Neural progenitor cell (in vitro differentiated cells): ENCODE measurements at places on chromosomes 16 and 17. TPM values are rescaled to one million over a fixed set of nuclear protein-coding genes. Genes with fewer than 3 reads are reported as not detected.
A peak's percentile ranks its signal among the peaks of the same experiment; 100 is the strongest.

The CCT6B gene
- total RNA-seq, result 3.4 and 5.0 TPM in 2 replicates

The TAF15 gene
- total RNA-seq, result 84.8 and 90.1 TPM in 2 replicates

The ABCA8 gene
- total RNA-seq, result not detected in 2 replicates

The RCVRN gene
- total RNA-seq, result not detected in 2 replicates

The SPNS1 gene
- 11.6 and 31.8 TPM in 2 replicates for total RNA-seq

The SNRNP25 gene
- total RNA-seq, result 43.6 and 49.8 TPM in 2 replicates

The ROGDI gene
- total RNA-seq, result 22.2 and 49.3 TPM in 2 replicates

GRCh38 chr16:81694494-81695280 is 84.4 kb upstream of the PLCG2 start:
- peak; percentile 74 for DNase-seq

DNA sequence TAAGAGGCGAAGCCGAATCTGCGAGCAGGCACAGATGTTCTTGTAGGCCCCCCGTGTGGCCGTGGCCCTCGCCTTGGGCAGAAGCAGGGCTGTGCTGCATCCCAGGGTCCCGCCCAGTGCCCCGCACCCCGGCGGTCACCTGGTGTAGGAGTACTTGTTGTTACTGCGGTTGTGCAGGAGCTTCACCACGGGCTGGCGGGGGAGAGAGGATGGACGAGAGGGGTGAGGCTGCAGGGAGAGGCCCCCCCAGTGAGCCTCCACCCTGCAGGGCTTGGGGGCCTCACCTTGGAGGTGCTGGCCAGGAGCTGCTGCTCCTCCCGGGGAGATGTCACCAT is 11.4 kb downstream of the ASPHD1 start:
- no peak for DNase-seq

- DNase-seq, result no peak
These were observed 674 bp downstream of the ZNF821 start for GRCh38 chr16:71883168-71883848.

DNA sequence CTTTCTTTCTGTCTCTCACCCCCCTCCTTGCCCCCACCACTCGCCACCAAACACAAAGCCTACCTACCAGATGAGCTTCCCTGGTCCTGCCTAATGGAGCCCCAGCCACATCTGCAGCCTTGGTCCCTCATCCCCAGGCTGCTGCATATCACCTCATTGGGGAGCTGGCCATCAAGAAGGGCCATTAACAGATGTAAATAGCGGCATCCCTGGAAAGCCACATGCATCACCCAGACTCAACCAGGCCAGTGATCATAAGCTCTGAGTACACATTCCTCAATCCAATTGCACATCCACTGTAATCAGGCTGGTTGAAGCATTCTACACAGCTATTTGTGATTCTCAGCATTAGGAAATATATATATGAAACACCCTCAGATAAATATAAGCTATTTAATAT is 211.7 kb upstream of the C17orf78 start:
- DNase-seq, result no peak

GRCh38 chr17:73257516-73257915 is 4.2 kb downstream of the CPSF4L start:
- DNase-seq, result no peak

GRCh38 chr16:69741951-69742904 is 12.5 kb downstream of the NOB1 start:
- no peak for DNase-seq

- DNase-seq, result no peak
These were observed 10.3 kb downstream of the MLLT6 start for GRCh38 chr17:38715216-38715943.

DNA sequence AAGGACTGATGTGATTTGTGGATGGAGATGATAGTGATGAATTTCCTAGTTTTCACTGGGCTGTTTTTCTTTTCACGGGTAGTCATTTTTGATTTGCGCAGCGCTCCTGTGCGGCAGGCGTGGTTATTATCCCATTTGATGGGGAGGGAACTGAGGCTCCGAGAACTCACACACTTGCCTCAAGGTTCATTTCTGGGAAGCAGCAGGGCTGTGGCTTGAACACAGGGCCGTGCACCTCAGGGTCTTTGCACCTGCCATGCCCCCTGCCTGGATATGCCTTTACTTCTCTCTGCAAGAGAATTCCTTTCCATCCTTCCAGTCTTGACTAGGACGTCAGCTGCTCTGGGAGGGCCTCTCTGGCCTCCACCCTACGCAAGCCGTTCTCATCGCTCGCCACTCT is 16.3 kb upstream of the WFDC1 start:
- DNase-seq, result no peak

GRCh38 chr16:24800586-24800985 is 45.2 kb upstream of the SLC5A11 start:
- DNase-seq, result no peak

- DNase-seq, result peak; percentile 86
These were observed at the start of gene CUEDC1 for GRCh38 chr17:57955183-57955931. Gene CUEDC1, minus strand, starts transcription at chr17:57955412. Its CDS starts 69,848 bp downstream, at chr17:57885564.

- DNase-seq, result no peak
These were observed 70.2 kb upstream of the NETO2 start for GRCh38 chr16:47213761-47214440.

DNA sequence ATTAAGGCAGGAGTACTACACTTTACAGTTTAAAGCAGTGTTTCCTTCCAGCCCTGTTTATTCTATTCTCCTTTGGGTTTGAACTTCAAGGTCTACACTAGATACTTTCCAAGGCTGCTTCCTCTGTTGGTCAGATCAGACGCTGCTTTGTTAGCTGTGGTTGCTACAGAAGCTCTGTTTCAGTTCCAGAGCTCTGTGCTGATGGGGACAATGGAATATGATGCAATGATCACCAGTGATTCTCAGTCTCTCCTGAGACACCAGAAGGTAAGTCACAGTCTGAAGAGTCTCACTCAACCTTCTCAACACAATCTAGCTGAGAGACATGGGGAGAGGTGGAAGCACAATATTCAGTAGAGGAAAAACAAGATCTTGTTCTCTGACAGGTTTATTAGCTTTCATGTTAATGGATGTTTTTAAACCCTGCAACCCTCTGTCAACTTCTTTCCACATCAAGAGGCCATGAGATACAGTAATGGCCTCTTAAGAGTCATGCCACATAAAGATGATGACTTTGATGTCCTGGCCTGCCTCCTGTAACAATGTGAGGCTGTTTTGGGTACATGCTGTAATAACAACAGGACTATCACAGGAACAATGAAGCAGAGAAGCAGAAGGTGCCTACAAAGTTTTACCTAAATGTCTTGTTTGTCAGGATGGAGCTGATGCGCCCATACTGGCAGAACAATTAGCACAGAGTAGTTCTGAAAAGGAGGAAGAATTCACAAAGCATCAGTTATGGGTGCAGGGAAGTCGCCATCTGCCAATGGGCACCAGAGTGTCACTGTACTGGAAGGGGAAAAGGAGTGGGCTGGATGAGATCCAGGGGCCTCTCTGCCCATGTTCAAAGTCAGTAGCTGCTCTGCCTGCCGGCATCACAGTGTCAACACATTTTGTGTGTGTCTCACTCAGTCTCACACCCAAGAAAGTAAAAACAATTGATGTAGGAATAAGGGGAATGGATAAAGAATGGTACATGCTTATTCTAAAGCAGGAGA is 33.4 kb downstream of the PSME3IP1 start:
- DNase-seq, result no peak

DNA sequence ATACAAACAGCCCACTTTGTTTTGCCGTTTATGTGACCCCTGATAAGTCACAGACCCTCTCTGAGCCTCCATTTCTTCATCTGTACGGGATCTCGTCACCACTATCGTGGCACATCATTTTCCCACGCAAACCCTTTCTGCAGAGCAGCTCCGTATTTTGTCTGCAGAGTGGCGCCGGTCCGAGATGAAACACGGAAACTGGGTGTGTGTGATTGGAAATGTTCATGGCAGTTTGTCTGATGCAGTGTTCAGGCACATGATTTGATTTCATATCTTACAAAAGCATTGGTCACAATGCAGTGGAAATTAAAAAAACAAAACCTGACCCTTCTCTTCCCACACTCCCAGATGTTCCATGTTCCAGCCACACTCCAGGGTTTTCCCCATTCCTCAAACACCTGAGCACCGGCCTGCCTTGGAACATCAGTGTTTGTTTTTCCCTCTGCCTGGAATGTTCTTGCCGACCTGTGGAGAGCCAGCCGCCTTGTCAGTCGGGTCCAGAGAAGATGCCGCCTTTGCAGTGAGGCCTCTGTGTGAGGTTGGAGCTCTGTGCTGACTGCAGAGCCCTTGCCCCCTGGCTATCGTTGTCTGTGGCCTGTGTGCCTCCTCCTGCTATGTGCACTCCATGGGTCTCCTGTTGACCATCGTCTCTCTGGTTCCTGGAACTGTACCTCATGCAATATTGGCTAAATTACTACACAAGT is 39.2 kb downstream of the NT5M start:
- no peak for DNase-seq

- no peak for DNase-seq
These were observed 31.6 kb downstream of the CFDP1 start for GRCh38 chr16:75401691-75402090.

DNA sequence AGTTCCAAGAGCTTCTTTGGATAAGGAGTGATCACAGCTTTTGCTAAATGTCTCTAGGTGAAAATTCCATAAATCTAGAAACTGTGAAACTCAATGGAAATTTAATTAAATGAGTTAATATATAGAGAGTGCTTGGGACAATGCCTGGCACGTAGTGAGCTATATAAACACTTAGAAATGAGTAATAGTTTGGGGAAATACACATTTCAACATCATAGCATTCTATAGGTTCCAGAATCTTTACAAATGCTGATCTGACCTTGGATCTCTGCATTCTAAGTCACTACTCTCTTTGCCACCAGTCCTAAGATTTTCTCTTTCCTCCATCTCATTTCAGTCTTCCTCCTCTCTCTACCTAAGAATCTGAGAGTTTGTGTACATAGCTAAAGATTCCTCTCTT is 175.6 kb downstream of the SOX9 start:
- DNase-seq, result no peak

GRCh38 chr17:66335797-66336196 is 33.4 kb downstream of the PRKCA start:
- DNase-seq, result no peak

- no peak for DNase-seq
These were observed 5.3 kb downstream of the MYCBPAP start for GRCh38 chr17:50513495-50513894.

- no peak for DNase-seq
These were observed 81.2 kb downstream of the ZNF778 start for GRCh38 chr16:89298623-89299225.

- peak; percentile 66 for DNase-seq
These were observed 719 bp downstream of the NGFR start for GRCh38 chr17:49495842-49496182.

GRCh38 chr17:48575066-48575582 is 3.0 kb downstream of the HOXB4 start:
- no peak for DNase-seq

GRCh38 chr17:80308692-80309517 is 48.3 kb downstream of the RNF213 start:
- DNase-seq, result no peak

GRCh38 chr17:9566067-9566466 is 9.6 kb downstream of the STX8 start:
- no peak for DNase-seq

GRCh38 chr16:68520649-68521086 is 18.4 kb upstream of the ZFP90 start:
- peak; percentile 96 for DNase-seq

- DNase-seq, result no peak
These were observed 21.8 kb downstream of the PEMT start for GRCh38 chr17:17569691-17570090.

- DNase-seq, result no peak
These were observed 1225.1 kb downstream of the CDH8 start for GRCh38 chr16:60811051-60811608.

GRCh38 chr16:79943736-79944135 is 343.2 kb upstream of the MAF start:
- DNase-seq, result no peak

DNA sequence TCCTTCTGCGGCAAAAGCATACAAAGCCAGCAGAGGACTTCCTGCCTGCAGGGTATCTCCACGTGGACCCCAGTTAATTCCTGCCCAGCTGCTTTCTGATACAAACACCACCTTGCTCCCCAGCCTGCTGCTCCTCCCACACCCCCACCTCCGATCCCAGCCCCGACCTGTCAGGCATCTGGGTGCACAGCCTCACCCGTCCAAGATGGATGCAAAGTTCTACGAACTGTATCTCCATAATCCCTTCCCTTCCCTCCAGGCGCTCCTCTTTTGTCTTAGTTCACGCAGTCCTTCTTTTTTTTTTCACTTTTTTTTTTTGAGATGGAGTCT is 15.6 kb upstream of the FOXJ1 start:
- no peak for DNase-seq
